Chondrocyte (in vitro differentiated cells): ENCODE measurements at places on chromosomes 16 and 17. TPM values are rescaled to one million over a fixed set of nuclear protein-coding genes. Genes with fewer than 3 reads are reported as not detected.

The SCN4A gene
- total RNA-seq, result not detected in 3 replicates

The ZNF385C gene
- total RNA-seq, result 0.07 to 0.18 TPM in 2 of 3 replicates, not detected in the other

The EEF2K gene
- 32.6 to 37.5 TPM (median 34.3 TPM) in 3 replicates for total RNA-seq

The ZDHHC1 gene
- total RNA-seq, result 11.8 to 15.0 TPM (median 12.2 TPM) in 3 replicates

The C17orf78 gene
- total RNA-seq, result not detected in 3 replicates

The MEFV gene
- total RNA-seq, result not detected in 3 replicates

The ZNF174 gene
- total RNA-seq, result 8.7 to 13.8 TPM (median 10.6 TPM) in 3 replicates

The SOX15 gene
- total RNA-seq, result 0.32 to 0.39 TPM in 2 of 3 replicates, not detected in the other

The TP53TG3 gene
- total RNA-seq, result not detected in 3 replicates

The GAS2L2 gene
- total RNA-seq, result not detected in 3 replicates

The NKD1 gene
- total RNA-seq, result 5.6 to 8.0 TPM (median 7.8 TPM) in 3 replicates

The RARA gene
- 59.2 to 65.7 TPM (median 61.2 TPM) in 3 replicates for total RNA-seq

DNA sequence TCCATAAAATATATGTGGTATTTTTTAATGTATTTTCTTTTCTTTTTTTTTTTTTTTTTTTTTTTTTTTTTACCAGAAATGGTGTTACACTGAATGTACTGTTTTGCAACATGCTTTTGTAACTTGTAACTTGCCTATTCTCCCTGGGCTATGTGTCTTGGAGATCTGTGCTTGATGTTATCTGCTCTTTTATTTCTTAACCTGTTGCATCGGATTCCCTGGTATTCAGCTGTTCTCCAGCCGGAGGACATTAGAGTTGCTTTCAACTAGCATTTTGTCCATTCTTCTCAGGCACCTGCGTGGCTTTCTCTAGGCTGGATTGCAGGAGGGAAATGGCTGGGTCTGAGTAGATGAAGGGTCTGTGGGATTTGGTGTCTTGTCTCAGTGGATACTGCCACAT, 47.4 kb downstream of the KATNIP start:
- DNase-seq, result peak; percentile 4

- DNase-seq, result no peak
Measured at GRCh38 chr17:29003289-29003688, 2.5 kb downstream of the SEZ6 start.

GRCh38 chr17:33007186-33007585, 15.5 kb downstream of the SPACA3 start:
- no peak for DNase-seq

GRCh38 chr16:85125570-85126393, 13.5 kb upstream of the CIBAR2 start:
- DNase-seq, result no peak

DNA sequence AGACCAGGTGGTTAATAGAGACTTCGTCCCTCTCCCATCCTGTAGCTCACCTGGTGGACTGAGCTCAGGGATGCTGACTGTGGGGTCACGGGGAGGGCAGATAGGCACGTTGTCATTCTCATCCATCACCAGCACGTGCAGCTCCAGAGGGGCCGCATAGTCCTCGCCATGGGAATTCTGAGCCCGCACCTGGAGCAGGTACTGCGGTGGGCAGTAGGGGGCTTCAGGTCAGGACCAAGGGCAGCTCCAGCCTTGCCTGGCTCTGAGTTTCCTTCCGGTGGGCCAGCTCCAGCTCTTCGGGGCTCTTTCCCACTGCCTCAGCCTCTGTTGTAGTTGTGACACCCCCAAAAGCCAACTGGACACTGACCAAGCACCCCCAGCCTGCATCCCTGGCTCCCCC, 5.6 kb downstream of the CDH16 start:
- DNase-seq, result no peak

DNA sequence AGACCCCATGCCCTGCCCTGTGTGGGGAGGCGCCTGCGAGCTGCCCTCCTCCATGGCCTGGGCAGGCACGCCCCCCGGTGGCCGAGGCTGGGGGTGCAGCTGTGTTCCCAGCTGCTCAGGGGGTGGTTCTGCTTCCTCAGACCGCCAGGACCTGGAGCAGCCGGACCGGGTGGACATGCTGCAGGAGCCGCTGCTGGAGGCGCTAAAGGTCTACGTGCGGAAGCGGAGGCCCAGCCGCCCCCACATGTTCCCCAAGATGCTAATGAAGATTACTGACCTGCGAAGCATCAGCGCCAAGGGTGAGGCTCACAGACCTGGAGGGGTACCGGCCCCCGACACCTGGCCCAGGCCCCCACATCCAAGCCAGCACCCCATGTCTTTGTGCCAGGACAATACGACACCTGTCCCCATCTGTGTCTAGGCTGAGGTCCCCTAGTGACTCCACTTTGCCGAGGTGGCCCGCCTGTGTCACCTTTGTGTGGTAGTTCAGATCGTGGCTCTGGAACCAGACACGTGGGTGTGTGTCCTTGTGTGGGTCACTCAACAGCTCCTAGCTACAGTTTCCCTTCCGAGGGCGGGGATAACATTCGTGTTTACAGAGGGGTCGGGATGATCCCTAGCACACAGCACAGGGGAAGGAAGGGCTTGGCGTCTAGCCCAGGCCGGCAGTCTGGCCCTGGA, 9.3 kb downstream of the GJD3 start:
- DNase-seq, result no peak

DNA sequence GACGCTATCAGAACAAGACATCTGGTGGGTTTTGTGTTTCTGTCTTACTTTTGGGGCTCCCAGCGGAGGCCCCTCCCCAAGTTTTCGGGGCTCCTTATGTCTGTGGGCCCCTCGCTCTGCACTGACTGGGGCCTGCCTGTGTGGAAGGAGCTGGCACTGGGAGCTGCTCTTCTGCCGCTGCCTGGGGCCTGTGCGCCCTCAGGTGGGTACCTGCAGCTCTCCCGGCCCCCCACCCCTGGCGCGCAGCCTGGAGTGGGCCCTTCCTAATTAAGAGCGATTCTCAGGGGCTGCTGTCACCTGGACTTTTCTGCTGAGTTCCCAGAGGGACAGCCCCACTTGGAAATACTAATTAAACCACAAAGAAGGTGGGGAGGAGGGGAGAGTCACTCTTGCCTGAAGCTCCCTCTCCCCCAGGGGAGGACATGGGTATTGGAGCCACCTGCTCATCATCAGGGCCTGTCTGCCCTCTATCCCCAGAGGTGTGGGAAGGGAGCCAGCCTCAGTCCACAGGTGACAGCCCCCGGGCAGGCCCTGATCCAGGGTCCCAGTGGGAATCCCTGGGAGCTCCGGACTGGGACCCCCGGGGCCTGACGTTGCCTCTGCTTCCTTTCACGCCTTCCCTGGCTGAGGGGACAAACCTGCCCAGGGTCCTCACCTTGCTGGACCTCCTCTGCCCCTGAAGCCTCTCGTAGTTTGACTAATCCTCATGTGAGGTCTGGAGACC, 36.5 kb downstream of the GSE1 start:
- no peak for DNase-seq

DNA sequence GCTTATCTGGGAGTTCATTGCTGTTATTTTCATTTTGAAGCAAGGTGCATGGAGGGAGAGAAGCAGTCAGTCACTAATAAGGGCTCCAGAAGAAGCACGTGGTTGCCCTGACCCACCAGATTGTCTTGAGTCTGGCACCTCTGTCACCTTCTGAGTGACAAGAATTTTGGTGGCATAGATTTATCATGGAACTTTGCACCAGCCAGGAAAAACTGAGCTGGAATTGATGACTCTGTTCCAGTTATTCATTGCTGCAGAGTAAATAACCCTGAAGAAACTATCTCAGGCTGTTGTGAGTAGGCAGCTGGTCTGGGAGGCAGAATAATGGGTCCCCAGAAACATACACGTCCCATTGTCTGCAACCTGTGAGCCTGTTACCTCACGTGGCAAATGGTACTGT, 44.8 kb downstream of the HSD17B2 start:
- DNase-seq, result no peak

DNA sequence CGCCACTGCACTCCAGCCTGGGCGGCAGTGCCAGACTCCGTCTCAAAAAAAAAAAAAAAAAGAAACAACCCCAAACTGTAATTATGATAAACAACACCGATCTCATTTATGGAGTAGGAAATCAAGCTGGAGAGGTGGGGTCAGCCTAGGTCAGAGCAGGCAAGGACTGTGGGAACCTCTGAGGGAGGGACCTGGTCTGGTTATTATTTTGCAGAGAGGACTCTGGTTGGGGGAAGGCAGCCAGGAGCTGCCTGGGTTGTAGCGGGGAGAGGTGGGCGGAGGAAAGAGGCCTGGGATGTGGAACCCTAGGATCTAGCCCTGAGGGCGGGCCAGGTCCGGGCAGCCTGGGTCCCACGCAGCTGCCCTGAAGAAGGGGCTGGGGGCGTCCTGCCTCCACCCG, 10.9 kb upstream of the HS3ST6 start:
- no peak for DNase-seq

GRCh38 chr16:17134586-17134985, 336.2 kb downstream of the XYLT1 start:
- no peak for DNase-seq

DNA sequence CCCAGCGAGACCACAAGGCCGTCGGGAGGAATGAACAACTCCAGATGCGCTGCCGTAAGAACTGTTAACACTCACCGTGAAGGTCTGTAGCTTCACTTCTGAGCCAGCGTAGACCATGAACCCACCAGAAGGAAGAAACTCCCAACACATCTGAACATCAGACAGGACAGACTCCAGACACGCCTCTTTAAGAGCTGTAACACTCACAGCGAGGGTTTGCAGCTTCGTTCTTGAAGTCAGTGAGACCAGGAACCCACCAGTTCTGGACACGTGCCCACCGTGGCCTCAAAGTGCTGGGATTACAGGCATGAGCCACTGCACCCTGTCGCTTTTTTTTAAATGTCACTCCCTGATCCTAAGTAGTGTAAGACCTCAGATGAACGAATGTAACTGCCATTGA, 17.3 kb downstream of the KPNA2 start:
- DNase-seq, result no peak

DNA sequence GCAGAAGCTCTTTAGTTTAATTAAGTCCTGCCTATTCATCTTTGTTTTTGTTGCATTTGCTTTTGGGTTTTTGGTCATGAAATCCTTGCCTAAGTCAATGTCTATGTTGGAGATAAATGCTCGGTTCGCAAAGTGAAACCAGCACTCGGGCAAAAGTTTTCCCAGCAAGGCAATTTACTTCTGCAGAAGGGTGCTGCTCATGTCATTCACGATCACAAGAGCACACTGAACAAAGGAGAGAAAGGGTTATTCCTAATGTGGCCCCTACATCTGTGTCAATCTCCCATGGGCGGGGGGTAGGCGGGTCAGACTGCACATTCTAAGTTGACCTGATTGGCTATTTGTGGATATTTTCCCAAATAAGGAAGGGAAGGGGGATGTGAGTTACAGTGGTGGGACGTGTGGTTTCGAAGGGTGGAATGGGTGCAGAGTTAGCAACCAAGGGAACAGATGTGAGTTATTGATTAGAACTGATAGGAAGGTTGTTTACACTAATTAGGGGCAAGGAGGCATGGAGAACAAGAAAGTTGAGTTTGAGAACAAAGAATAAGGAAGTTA, 23.0 kb downstream of the ATF7IP2 start:
- DNase-seq, result no peak

DNA sequence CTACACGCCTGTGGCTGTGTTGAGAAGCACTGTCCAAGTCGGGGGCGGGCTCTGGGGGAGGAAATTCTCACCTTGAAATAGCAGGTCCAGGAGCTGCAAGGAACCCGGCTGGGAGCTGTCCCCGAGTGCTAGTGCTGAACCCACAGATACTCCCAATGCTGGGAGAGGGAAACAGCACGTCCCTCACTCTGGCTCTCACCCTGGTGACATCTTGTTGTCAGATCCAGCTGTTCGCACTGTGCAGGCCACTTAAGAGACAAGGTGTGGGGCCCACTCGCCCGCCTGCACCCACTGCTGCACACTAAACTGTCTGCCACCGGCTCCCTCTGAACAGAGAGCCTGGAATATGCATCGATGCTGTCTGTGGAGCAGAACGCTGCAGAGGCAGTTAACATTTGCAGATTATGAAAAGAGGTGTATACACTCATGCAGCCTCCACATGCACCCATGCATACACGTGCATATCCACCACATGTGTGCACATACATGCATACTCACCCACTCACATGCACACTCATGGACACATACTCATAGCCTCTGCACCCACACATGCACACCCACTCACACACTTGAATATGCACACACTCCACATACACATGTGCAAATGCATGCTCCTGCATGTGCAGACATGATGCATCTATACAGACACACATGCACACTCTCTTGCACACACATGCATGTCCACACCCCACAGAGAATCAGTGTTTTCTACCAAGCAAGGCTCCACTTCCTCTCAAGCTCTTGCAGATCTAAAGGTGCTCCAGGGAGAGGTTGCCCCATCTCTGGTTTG, 42.0 kb downstream of the MGAT5B start:
- DNase-seq, result no peak

DNA sequence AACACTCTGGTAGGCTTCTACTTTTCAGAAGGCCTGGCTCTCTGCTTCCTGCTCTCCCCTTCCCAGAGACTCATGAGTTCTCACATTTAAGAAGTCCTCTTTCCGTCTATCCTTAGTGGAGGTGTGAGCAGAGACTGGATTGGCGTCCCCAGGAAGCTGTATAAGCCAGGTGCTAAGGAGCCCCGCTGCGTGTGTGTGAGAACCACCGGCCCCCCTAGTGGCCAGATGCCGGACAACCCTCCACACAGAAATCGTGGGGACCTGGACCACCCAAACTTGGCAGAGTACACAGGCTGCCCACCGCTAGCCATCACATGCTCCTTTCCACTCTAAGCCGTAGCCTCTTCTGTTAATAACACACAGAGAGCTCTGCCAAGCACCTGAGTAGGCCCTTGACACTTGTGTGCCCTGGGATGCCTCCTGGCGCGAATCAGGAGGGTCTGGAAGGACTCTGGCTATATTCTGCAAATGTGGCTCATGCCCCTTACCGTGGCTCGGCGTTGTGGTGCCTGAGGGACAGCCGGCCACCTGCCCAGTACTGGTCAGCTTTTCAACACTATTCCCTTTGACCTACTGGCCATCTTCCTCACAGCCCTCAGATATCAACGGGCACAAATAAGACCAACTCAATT, 13.9 kb downstream of the CYB5D2 start:
- DNase-seq, result no peak

GRCh38 chr16:19831678-19832077, 53.0 kb downstream of the GPRC5B start:
- no peak for DNase-seq

GRCh38 chr17:1627982-1628855, at the start of gene SLC43A2:
SLC43A2 (minus strand) TSS chr17:1628834; CDS start chr17:1627874, 960 bp downstream.
- DNase-seq, result no peak

DNA sequence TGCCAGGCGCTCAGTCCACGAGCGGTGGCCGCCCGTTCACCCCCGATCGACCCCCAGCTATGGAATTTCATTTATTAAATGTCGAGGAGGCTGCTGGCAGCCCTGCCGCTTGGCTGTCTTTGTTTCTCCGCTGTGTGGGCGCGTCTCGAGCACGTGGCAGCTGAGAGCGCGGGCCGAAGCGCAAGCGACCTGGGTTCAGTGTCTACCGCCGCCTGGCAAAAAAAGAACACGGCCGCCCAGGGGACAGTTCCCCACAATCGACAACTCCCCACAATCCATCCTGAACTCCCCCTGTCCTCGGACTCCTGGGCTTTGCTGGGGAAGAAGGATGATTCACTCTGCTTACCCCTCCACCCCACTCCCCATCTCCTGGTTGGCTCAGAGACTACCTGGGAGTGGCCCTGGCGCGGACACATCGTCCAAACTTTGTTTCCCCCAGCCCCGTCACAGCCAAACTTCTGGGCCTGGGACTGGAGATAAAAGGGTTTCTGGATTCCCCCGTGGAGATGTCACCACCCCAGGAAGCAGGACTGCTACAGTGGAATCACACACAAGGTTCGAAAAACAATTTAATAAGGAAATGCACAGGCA, 1.7 kb upstream of the ANKRD13B start:
- DNase-seq, result peak; percentile 84
